ENCODE measurements at places on chromosomes 5 and 9. TPM values are rescaled to one million over a fixed set of nuclear protein-coding genes. Genes with fewer than 3 reads are reported as not detected.

Gene MRPL50
- total RNA-seq: 7.4 TPM

Gene GADD45G
- total RNA-seq: 1.0 TPM

Gene SLC1A3
- 19.1 TPM for total RNA-seq

Gene AKNA
- total RNA-seq: 36.0 TPM

- H3K27ac ChIP-seq: peak overlapping the region; percentile 99
- peaks cover 68% of the 10 kb centered on the region for H3K4me1 ChIP-seq
- no peak for DNase-seq
- peak overlapping the region; percentile 89 for H3K4me3 ChIP-seq
- H3K36me3 ChIP-seq: peaks cover 38% of the 10 kb centered on the region
- H3K27me3 ChIP-seq: no peaks in the 10 kb centered on the region
Observed at GRCh38 chr9:125240649-125240999, 519 bp downstream of the HSPA5 start.

GRCh38 chr5:14591548-14591947, 10.0 kb downstream of the OTULINL start:
- H3K27ac ChIP-seq: no peak overlapping the region
- no peak for DNase-seq
- H3K27me3 ChIP-seq: peaks cover 51% of the 10 kb centered on the region
- H3K4me3 ChIP-seq: no peak overlapping the region
- no peaks in the 10 kb centered on the region for H3K36me3 ChIP-seq

DNA sequence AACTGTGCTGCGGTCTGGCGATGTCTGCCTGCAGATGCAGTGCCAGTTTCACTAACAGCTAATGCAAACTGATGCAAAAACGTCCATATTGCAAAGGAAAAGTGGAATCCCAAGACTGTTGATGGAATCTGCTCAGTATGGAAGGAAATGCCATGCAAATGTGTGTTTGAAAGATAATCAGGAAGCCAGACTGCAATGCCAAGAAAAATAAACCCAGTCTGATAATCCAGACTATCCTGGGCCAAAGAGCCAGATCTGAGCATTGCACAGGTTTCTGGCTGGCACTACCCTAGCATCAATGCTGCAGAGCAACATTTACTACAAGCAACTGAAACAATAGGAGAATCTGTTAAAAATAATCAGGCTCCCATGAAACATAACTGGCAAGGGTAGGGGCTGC, 130.3 kb downstream of the FSTL4 start:
- no peak for DNase-seq
- no peak overlapping the region for H3K27ac ChIP-seq
- no peaks in the 10 kb centered on the region for H3K4me1 ChIP-seq

GRCh38 chr9:35424356-35425352, 65.3 kb upstream of the RUSC2 start:
- DNase-seq: no peak
- H3K27ac ChIP-seq: no peak overlapping the region
- H3K36me3 ChIP-seq: peaks cover 3% of the 10 kb centered on the region
- H3K4me3 ChIP-seq: no peak overlapping the region
- no peaks in the 10 kb centered on the region for H3K4me1 ChIP-seq

GRCh38 chr9:127955294-127956015, 17.8 kb upstream of the DPM2 start:
- no peak overlapping the region for H3K27ac ChIP-seq
- H3K4me1 ChIP-seq: peaks cover 42% of the 10 kb centered on the region
- no peak for DNase-seq

GRCh38 chr9:112925058-112925641, 34.5 kb upstream of the SLC46A2 start:
- H3K27ac ChIP-seq: no peak overlapping the region
- H3K27me3 ChIP-seq: peaks cover 71% of the 10 kb centered on the region
- no peak for DNase-seq
- no peak overlapping the region for H3K4me3 ChIP-seq

Measured in osteocyte (in vitro differentiated cells).